ENCODE measurements at places on chromosomes 7 and 10.

DNA sequence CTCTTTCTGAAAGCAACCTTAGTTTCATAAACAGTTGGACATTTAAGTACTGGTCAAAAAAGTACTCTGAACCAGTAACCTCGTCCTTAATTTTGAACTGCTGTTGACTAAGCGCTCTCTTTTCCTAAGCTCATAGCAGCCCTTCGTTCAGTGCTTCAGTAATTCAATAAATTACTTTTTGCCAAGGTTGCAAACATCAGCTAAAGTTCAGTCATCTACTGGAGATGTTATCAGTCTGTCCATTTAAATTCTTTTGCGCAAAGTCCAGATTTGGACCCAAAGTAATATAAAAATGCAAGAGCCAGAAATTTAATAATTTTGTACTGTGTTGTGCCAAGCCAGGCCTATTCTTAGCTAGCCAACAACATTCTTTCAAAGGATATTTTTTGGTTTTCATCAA, 8.4 kb downstream of the PTPRE start:
- no peak overlapping the region for H3K27ac ChIP-seq
- H3K27me3 ChIP-seq, result no peaks in the 10 kb centered on the region
- no peak overlapping the region for H3K4me3 ChIP-seq

DNA sequence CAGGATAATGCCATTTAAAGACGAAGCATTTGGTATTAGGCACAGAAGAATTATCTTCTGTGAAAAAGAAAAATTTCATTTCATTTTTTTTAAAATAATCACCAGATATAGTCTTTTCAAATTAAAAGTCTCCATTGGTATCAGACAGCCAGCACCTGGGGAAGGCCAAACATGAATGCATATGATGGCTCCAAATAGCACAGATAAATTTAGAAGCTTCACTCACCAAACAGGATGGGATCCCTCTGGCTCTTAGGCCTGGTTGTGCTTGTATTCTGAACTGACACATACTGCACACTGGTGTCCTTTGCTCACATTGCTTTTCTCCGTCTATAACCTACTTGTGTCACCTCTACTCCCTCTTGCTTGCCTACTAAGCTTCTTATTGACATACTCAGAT, 169.5 kb upstream of the CHRM2 start:
- no peaks in the 10 kb centered on the region for H3K4me1 ChIP-seq
- no peaks in the 10 kb centered on the region for H3K36me3 ChIP-seq
- H3K4me3 ChIP-seq, result no peak overlapping the region
- no peaks in the 10 kb centered on the region for H3K27me3 ChIP-seq
- H3K27ac ChIP-seq, result no peak overlapping the region

DNA sequence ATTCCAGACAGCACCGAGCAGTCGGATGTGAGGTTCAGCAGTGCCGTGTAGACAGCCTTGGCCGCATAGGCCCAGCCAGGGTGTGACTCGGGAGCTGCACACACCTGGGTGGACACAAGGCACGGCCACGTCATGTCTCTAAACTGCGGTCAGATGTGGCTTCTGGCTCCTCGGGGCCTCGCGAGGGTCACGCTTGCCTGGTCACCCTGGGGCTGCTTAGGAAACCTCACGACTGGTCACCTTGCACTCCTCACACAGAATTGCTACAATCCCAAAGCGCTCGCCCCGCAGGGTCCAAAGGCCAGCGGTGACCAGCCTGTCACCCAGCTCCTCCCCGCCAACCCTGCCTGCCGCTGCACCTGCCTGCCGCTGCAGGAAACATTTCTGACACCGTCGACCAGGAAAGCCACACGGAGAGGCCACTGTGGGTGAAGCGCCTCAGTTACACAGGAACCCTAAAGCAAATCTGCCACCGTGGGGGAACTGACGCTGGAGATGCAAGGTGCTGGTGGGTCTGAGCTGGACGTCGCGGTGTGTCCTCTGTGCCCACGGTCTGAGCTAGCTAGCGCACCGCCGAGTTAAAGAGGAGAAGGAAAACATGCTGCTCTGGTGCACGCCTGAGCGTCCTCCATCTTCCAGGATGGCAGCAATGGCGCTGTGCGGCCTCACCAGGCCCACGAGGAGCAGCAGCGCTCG, 5.0 kb downstream of the GPER1 start:
- no peak overlapping the region for H3K4me3 ChIP-seq
- H3K27ac ChIP-seq, result no peak overlapping the region
- no peaks in the 10 kb centered on the region for H3K27me3 ChIP-seq
- DNase-seq, result no peak

DNA sequence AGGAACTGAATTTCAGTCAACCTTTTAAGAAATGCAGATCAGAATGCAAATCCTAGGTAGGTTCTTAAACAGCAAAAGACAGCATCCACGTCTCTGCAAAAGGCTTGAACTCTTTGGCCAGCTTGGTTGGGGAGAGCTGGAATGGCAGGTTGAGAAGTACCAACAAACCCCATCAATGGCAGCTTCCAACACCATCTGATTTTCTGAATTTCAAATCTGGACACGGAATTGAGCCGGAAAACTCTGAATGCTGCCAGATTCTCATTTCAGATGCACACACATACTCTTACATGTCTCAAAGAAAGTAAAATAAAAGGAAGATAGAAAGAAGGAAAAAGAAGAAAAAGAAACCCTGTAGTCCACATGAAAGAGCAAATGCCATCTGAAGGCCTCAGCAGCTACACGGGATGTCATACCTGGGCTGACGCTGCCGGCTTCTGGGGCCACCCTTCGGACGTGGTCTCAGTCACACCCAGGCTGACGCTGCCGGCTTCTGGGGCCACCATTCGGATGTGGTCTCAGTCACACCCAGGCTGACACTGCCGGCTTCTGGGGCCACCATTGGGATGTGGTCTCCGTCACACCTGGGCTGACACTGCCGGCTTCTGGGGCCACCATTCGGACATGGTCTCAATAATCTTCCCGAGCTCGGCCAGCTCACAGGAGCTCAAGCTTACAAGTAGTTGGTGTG, 165.3 kb downstream of the PTPRN2 start:
- no peak for DNase-seq
- peaks cover 3% of the 10 kb centered on the region for H3K27me3 ChIP-seq
- H3K27ac ChIP-seq, result no peak overlapping the region
- no peaks in the 10 kb centered on the region for H3K4me1 ChIP-seq

DNA sequence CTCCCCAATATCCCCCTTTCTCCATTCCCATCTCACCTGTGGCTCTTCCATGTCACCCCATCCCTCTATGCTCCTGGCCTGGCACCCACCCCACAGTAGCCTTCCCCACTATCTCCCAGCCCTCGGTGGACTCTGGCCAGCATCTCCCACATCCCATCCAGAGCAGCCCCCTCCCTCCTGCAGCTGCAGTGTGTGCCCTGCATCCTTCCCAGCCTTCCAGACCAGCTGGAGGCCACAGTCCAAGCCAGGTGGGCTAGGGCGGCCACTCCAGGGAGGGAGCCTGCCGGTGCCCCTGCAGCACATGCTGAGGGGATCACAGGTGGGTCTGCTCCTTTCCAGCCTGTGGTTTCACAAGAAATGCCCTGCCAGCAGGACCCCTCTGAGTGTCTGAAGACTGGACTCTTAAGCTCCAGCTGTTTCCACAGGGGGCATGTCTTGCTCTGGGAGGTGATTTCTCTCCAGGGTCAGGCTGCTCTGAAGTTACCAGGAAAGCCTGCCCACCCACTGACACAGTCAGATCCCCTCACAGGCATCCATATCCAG, 90.9 kb upstream of the PPIF start:
- no peak for DNase-seq
- H3K36me3 ChIP-seq, result no peaks in the 10 kb centered on the region
- H3K27ac ChIP-seq, result no peak overlapping the region
- peaks cover 18% of the 10 kb centered on the region for H3K4me1 ChIP-seq
- H3K27me3 ChIP-seq, result no peaks in the 10 kb centered on the region
- no peak overlapping the region for H3K4me3 ChIP-seq

DNA sequence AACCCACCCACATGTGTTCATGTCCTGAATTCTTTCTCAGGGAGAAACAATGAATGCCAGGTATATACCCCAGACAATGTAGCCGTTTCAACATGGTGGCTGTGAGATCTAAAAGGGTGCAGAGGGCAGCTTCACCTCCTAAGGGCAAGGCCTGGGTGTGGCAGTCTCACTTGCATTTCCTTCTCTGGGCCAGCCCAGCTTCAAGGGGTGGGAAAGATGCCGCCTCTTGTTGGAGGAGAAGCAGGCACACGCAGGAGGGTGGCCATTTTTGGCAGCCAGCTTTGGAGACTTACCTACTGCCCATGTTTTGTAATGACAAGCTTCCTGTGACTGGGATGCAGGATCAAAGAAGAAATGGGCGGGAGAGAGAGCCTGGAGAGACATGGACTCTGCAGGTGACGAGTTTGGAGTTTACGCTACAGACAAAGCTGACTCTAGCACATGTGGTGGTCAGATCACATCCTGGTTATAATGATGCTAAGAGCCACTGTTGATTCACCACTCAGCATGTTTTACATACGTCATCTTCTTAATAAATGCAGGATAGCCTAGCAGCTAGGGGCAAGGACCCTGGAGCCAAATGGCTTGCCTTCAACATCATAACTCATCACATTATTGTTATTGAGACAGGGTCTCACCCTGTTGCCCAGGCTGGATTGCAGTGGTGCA, 116.6 kb downstream of the ANLN start:
- no peak overlapping the region for H3K27ac ChIP-seq
- H3K4me1 ChIP-seq, result no peaks in the 10 kb centered on the region
- no peaks in the 10 kb centered on the region for H3K27me3 ChIP-seq
- H3K4me3 ChIP-seq, result no peak overlapping the region
- DNase-seq, result no peak

GRCh38 chr7:158157460-158157859, 430.2 kb downstream of the PTPRN2 start:
- peaks cover 9% of the 10 kb centered on the region for H3K27me3 ChIP-seq
- no peaks in the 10 kb centered on the region for H3K4me1 ChIP-seq
- no peaks in the 10 kb centered on the region for H3K36me3 ChIP-seq
- DNase-seq, result no peak
- no peak overlapping the region for H3K27ac ChIP-seq

- H3K27ac ChIP-seq, result no peak overlapping the region
- no peaks in the 10 kb centered on the region for H3K36me3 ChIP-seq
- no peak for DNase-seq
- no peaks in the 10 kb centered on the region for H3K27me3 ChIP-seq
- H3K4me3 ChIP-seq, result no peak overlapping the region
These were observed 608.1 kb downstream of the TYW1 start for GRCh38 chr7:67604461-67605386.

DNA sequence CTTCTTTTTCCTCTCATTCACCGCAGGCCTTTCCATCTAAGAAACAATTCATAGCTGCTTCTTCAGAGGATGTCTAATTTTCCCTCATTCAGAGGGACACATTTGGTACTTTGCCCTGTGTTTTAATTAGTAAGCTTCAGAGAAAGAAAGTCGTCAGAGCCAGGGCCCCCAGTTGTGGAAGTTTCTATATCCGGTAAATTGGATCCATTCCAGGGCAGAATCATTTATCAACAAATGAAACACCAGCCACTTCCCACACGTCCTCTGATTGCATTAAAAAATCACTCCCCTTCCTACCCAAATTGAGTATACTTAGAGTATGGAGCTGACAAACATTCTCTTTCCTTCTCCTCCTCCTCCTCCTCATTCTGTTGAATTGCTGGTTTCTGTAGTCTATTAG, 205.8 kb upstream of the HDAC9 start:
- H3K4me3 ChIP-seq, result no peak overlapping the region
- DNase-seq, result no peak
- H3K27ac ChIP-seq, result peak overlapping the region; percentile 53
- H3K4me1 ChIP-seq, result no peaks in the 10 kb centered on the region
- H3K27me3 ChIP-seq, result peaks cover 38% of the 10 kb centered on the region
- H3K36me3 ChIP-seq, result no peaks in the 10 kb centered on the region

GRCh38 chr7:158655931-158656441, 48.6 kb downstream of the NCAPG2 start:
- no peaks in the 10 kb centered on the region for H3K4me1 ChIP-seq
- H3K27ac ChIP-seq, result no peak overlapping the region
- H3K4me3 ChIP-seq, result no peak overlapping the region
- no peaks in the 10 kb centered on the region for H3K27me3 ChIP-seq
- no peak for DNase-seq

DNA sequence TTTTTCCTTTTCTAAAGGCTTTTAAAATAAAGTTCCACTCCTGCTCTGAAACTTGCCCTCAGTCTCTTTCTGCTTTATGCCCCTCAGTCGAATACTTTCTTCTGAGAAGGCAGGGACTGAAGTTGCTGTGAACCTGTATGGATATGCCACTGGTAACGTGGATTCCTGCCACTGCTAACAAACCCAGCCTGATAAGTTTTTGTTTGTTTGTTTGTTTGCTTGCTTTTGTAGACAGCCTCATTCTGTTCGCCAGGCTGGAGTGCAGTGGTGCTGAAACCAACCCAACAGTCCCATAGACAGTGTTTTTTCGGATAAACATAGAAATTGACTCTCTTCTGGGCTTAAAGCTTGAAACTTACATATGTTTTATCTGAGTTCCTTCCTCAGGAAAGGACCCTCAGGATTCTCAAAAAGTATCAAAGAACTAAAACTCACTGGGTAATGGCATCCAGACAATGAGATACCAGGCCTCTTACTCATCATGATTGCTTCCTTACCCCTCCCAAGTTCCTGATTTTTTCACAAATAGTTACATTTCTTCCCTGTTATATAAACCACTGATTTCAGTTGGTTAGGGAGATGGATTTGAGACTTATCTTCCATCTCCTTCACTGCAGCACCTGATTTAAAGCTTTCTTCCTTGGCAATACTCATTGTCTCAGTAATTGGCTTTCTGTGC, 273.6 kb downstream of the SDHAF3 start:
- H3K27me3 ChIP-seq, result peaks cover 7% of the 10 kb centered on the region
- no peak overlapping the region for H3K4me3 ChIP-seq
- H3K4me1 ChIP-seq, result no peaks in the 10 kb centered on the region
- no peak for DNase-seq
- H3K27ac ChIP-seq, result no peak overlapping the region

GRCh38 chr7:51430480-51431086, 114.0 kb upstream of the COBL start:
- H3K4me3 ChIP-seq, result no peak overlapping the region
- H3K4me1 ChIP-seq, result peaks cover 2% of the 10 kb centered on the region
- peaks cover 5% of the 10 kb centered on the region for H3K27me3 ChIP-seq
- no peaks in the 10 kb centered on the region for H3K36me3 ChIP-seq
- peak; percentile 38 for DNase-seq

DNA sequence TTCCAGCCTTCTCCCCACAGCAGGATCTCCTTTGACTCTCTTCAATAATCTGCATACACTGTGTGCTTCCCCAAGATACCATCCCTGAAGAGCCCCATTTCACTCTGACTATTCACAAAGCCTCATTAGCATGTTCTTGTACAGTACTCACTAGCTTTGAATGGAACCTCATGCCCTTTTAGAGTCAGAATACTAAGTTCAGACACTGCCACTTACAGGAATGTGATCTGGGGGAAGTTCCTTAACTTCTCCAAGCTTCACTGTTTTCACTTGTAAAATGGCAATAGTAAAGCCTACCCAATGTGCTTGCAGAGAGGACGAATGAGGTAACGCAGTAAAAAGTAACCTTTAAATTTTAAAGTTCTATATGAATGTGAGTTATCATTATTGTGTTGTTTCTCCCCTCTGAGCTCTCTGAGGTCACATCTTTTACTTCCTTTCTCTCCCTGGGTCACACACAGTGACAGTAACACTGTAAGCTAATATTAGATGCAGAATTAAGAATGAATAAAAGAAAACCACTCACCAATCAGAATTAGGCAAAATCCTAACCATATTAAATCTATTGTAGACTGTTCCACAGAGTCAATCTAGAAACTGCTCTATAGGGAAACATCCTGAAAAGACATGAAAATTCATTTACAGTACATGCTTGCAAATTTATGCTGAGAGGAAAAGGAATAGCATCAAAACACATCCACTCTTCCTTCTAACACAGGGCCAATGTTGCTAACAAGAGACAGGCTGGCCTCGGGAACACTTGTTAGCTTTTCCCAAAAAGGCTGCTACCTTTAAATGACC, 64.2 kb upstream of the IL6 start:
- H3K27ac ChIP-seq, result peak overlapping the region; percentile 26
- H3K4me3 ChIP-seq, result no peak overlapping the region
- no peaks in the 10 kb centered on the region for H3K36me3 ChIP-seq
- H3K27me3 ChIP-seq, result peaks cover 2% of the 10 kb centered on the region

Measured in naive thymus-derived CD8-positive, alpha-beta T cell (primary cell).